Right atrium auricular region (tissue), 2 donors: ENCODE measurements at places on chromosomes 7 and 10. TPM values are rescaled to one million over a fixed set of nuclear protein-coding genes. Genes with fewer than 3 reads are reported as not detected.

- no peaks in the 10 kb centered on the region for H3K36me3 ChIP-seq
- H3K4me1 ChIP-seq = no peaks in the 10 kb centered on the region
- H3K4me3 ChIP-seq = no peak overlapping the region
- no peaks in the 10 kb centered on the region for H3K27me3 ChIP-seq
Observed at GRCh38 chr7:55124989-55125875, 106.4 kb downstream of the EGFR start.

GRCh38 chr10:103715430-103715829 is 139.9 kb downstream of the SH3PXD2A start:
- H3K4me1 ChIP-seq = no peaks in the 10 kb centered on the region
- DNase-seq = no peak
- no peak overlapping the region for H3K4me3 ChIP-seq

- H3K27ac ChIP-seq = no peak overlapping the region
- no peaks in the 10 kb centered on the region for H3K27me3 ChIP-seq
- no peaks in the 10 kb centered on the region for H3K36me3 ChIP-seq
- H3K4me1 ChIP-seq = no peaks in the 10 kb centered on the region
Observed at GRCh38 chr7:143447466-143447865, 4.2 kb downstream of the TAS2R60 start.

The CAMK2B gene
- total RNA-seq = 79.9 TPM

- H3K27me3 ChIP-seq = no peaks in the 10 kb centered on the region
- no peaks in the 10 kb centered on the region for H3K4me1 ChIP-seq
- no peak overlapping the region for H3K4me3 ChIP-seq
- no peak for DNase-seq
Observed at GRCh38 chr10:87546210-87546609, 41.5 kb downstream of the MINPP1 start.

The PDE1C gene
- total RNA-seq = 35.7 TPM

- H3K36me3 ChIP-seq = peaks cover 9% of the 10 kb centered on the region
- no peak overlapping the region for H3K4me3 ChIP-seq
- H3K27me3 ChIP-seq = no peaks in the 10 kb centered on the region
- no peak overlapping the region for H3K27ac ChIP-seq
Observed at GRCh38 chr7:66631471-66631870, 2.8 kb downstream of the KCTD7 start.

DNA sequence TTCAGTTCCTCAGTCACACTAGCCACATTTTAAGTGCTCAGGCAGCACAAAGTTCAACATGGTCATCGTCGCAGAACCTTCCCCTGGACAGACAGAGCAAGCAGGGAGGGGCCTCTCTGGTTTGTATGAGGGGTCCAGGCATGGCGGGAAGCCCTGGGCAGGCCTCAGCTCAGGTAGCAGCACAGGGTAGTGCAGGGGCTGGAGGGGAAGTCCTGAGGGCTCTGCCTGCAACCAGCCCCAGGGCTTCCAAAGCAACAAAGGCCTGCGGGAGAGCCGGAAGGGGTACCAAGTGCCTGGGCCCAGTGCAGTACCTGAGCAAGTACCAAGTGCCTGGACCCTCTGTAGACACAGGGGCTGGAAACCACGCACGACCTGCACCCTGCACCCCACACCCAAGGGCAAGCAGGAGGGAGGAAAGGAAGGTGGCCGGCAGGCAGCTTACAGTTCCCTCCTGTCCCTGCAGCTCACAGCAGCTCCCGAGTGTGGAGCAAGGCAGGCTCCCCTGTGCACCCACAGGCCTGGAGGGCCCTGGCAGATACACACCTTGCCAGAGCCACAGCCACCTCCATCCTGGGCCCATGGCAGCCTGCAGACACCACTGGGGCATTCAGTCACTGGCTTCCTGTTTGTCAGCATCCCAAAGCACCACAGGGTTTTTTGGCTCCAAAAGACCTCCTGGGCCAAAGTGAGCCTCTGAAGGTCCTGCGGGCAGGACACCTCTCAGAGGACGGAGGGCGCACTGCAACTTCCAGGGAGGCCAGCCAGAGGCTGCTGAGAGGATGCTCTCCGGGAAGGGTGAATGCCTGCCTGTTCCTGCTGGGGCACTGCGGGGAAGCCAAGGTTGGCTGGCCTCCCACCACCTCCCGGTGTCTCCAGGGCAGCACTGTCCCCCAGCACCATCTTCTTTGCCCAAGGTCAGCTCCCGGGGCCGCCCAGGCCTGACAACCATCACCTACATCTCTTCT is 6.5 kb upstream of the RET start:
- no peaks in the 10 kb centered on the region for H3K4me1 ChIP-seq
- DNase-seq = no peak
- H3K27ac ChIP-seq = no peak overlapping the region

The EBF3 gene
- total RNA-seq = 6.9 TPM

GRCh38 chr10:80090121-80090520 is 11.7 kb downstream of the TMEM254 start:
- no peaks in the 10 kb centered on the region for H3K4me1 ChIP-seq
- no peaks in the 10 kb centered on the region for H3K36me3 ChIP-seq
- DNase-seq = no peak
- no peaks in the 10 kb centered on the region for H3K27me3 ChIP-seq
